Smooth muscle cell of the umbilical artery (primary cell): ENCODE measurements at places on chromosomes 2 and 18. TPM values are rescaled to one million over a fixed set of nuclear protein-coding genes. Genes with fewer than 3 reads are reported as not detected.

The TBR1 gene
- total RNA-seq: under 0.01 TPM in 1 of 2 replicates, not detected in the other

The TNS1 gene
- total RNA-seq: 173 and 269 TPM in 2 replicates

The SFT2D3 gene
- 4.1 and 5.3 TPM in 2 replicates for total RNA-seq

The C2orf72 gene
- 1.1 and 1.2 TPM in 2 replicates for total RNA-seq

The RGPD3 gene
- 0.30 and 0.37 TPM in 2 replicates for total RNA-seq

The PLEK gene
- under 0.01 TPM in 1 of 2 replicates, not detected in the other for total RNA-seq

The G6PC2 gene
- not detected in 2 replicates for total RNA-seq

The PLEKHA3 gene
- total RNA-seq: 9.2 and 36.1 TPM in 2 replicates

The MC2R gene
- not detected in 2 replicates for total RNA-seq

The DQX1 gene
- total RNA-seq: 0.32 TPM in 1 of 2 replicates, not detected in the other

The CIDEA gene
- total RNA-seq: 0.23 TPM in 1 of 2 replicates, not detected in the other

The SEPTIN2 gene
- total RNA-seq: 451 and 575 TPM in 2 replicates

The NEU2 gene
- not detected in 2 replicates for total RNA-seq

The FBXO41 gene
- 1.8 and 2.4 TPM in 2 replicates for total RNA-seq

The HOXD13 gene
- total RNA-seq: 2.2 and 2.4 TPM in 2 replicates

The B3GNT7 gene
- under 0.01 and 0.60 TPM in 2 replicates for total RNA-seq

The PUM2 gene
- total RNA-seq: 48.1 and 66.5 TPM in 2 replicates

The LINC00305 gene
- total RNA-seq: not detected in 2 replicates

The NEB gene
- total RNA-seq: 1.2 and 1.5 TPM in 2 replicates

The TRIM54 gene
- not detected in 2 replicates for total RNA-seq

The CUL3 gene
- 65.6 and 86.2 TPM in 2 replicates for total RNA-seq

The HOXD9 gene
- total RNA-seq: 2.7 and 3.6 TPM in 2 replicates

The LTBP1 gene
- total RNA-seq: 358 and 406 TPM in 2 replicates

The LDAH gene
- 20.8 and 28.1 TPM in 2 replicates for total RNA-seq

The SCN7A gene
- total RNA-seq: under 0.01 and 0.23 TPM in 2 replicates

The DNER gene
- total RNA-seq: 0.30 and 0.74 TPM in 2 replicates

The HOXD3 gene
- total RNA-seq: 0.92 and 2.4 TPM in 2 replicates

The ME2 gene
- total RNA-seq: 71.3 and 120 TPM in 2 replicates

The MRPL19 gene
- total RNA-seq: 43.9 and 71.0 TPM in 2 replicates

The GCG gene
- total RNA-seq: not detected in 2 replicates

The SERPINB11 gene
- not detected in 2 replicates for total RNA-seq

The ALKAL2 gene
- not detected in 2 replicates for total RNA-seq

The HNMT gene
- total RNA-seq: 24.9 and 25.7 TPM in 2 replicates

The DSG4 gene
- total RNA-seq: not detected in 2 replicates

The CHST10 gene
- total RNA-seq: 14.3 and 16.1 TPM in 2 replicates

The SKA1 gene
- total RNA-seq: 0.59 and 5.7 TPM in 2 replicates

The ITGB6 gene
- total RNA-seq: 0.30 and 0.60 TPM in 2 replicates

The FZD7 gene
- total RNA-seq: 27.7 and 51.4 TPM in 2 replicates

The SLC9A4 gene
- not detected in 2 replicates for total RNA-seq

The SMPD4 gene
- 11.0 and 24.6 TPM in 2 replicates for total RNA-seq

The CCDC138 gene
- 3.6 and 4.8 TPM in 2 replicates for total RNA-seq

The CCNYL1 gene
- 8.0 and 18.6 TPM in 2 replicates for total RNA-seq

The STEAP3 gene
- 6.8 and 30.7 TPM in 2 replicates for total RNA-seq

The ACKR3 gene
- total RNA-seq: 0.18 TPM in 1 of 2 replicates, not detected in the other

The KIF5C gene
- 0.37 and 2.7 TPM in 2 replicates for total RNA-seq

The LAMA1 gene
- total RNA-seq: 31.2 and 44.6 TPM in 2 replicates

The RND3 gene
- total RNA-seq: 325 and 420 TPM in 2 replicates

The POTEC gene
- not detected in 2 replicates for total RNA-seq

The SCN1A gene
- total RNA-seq: not detected in 2 replicates

The SF3B1 gene
- total RNA-seq: 244 and 257 TPM in 2 replicates

The RBM44 gene
- 0.18 and 0.30 TPM in 2 replicates for total RNA-seq

The EFR3B gene
- 1.4 and 2.4 TPM in 2 replicates for total RNA-seq

The DSC3 gene
- total RNA-seq: 29.1 and 31.7 TPM in 2 replicates

The KCNS3 gene
- 5.0 and 5.5 TPM in 2 replicates for total RNA-seq

The ASPRV1 gene
- total RNA-seq: 0.14 and 0.30 TPM in 2 replicates
